G401 (cell line): ENCODE measurements at places on chromosomes 13 and 19. TPM values are rescaled to one million over a fixed set of nuclear protein-coding genes. Genes with fewer than 3 reads are reported as not detected.

GRCh38 chr13:73065665-73066340 is 7.0 kb downstream of the KLF5 start:
- DNase-seq, result no peak

DNA sequence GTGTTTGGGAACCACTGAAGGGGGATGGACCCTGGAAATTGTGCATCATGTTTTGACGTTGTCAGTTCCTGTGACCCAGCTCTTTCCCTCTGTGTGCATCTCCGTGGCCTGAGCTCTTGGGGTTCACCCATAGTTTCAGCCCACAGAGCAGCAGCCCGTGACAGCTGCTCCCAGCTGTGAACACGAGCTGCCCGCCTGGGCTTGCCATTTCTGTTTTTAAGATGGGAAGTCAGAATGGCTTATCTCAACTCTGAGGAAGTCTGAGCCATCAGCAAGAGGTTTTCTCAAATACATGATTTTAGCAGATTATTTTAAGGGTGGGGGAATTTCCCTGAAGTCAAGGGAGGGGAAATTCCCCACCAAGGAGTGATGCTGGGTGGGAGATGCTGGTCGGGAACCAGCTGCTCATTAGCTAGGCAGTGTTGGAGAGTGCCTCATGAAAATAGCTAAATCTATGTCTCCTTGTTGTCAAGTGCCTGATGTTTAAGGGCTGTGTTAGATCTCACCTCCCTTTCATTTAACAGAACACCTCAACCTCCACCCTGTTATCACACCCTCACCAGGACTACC is 34.8 kb upstream of the C1QTNF9 start:
- DNase-seq, result no peak

DNA sequence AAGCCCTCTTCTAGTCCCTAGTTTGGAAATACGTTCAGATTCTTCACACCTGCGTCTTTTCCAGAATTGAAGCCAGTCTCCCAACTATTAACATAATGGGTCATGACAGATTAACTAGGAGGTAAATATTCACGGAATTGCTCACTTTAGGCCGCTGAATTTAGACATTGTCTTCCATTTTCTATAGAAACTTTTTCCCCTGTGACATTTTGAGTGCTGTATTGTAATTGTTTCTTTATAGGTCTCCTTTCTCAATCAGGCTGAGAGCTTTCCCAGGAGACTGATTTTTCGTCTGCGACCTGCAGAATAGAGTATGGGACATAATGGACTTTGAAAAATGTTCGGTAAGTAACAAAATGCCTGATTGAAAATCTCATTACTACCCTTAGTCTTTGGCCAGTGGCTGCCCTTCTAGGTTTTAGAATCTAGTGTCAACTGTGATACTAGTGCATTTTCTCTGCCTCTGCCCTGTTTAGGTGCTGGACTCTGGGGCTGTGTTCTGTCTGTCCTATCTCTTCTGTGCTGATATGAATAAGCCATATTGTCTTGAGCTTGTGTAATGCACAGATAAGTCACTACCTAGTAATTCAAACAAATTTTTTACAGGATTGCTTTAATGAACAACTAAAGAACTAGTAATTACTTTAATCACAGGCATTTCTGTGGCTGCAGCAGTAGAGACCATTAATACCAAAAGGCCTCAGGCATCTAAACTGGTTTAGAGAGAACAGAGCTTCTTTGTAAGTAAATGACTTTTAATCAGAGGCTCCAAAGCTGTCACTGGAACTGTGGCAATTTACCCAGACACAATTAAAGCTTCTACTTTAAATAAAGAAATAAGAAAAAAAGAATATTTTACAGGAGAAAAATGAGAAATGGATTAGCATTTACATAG is 122.4 kb upstream of the FREM2 start:
- DNase-seq, result no peak

GRCh38 chr19:22918221-22918620 is 84.8 kb downstream of the ZNF728 start:
- no peak for DNase-seq

DNA sequence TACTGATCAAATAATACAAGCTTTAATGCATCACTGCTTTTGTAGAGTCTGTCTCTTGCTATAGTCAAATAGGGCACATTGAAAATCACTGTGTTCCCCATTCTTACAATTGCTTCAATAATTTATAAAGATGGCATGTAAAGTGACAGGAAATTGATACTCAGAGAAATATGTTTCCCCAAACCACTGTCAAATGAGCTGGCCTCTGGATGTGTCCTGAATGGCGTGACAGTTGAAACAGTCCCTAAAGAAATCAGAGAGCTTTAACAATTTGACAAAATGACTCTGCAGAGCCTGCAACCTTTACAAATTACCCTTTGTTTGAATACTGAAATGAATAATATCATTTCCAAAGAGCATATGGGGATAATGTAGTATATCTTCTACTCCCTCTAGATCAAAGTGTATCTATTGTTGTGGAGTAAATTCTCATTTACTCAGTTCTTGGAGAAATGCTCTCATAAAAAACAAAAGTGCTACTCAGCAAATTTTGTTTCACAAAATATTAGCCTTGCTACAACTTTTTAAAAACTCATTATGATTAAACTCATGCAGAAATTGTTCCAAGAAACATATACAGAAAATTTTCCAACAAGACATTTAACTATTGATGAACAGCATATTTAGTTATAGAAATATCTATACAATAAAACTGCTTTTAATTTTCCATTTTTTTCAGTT is 763.2 kb upstream of the SPRY2 start:
- no peak for DNase-seq

DNA sequence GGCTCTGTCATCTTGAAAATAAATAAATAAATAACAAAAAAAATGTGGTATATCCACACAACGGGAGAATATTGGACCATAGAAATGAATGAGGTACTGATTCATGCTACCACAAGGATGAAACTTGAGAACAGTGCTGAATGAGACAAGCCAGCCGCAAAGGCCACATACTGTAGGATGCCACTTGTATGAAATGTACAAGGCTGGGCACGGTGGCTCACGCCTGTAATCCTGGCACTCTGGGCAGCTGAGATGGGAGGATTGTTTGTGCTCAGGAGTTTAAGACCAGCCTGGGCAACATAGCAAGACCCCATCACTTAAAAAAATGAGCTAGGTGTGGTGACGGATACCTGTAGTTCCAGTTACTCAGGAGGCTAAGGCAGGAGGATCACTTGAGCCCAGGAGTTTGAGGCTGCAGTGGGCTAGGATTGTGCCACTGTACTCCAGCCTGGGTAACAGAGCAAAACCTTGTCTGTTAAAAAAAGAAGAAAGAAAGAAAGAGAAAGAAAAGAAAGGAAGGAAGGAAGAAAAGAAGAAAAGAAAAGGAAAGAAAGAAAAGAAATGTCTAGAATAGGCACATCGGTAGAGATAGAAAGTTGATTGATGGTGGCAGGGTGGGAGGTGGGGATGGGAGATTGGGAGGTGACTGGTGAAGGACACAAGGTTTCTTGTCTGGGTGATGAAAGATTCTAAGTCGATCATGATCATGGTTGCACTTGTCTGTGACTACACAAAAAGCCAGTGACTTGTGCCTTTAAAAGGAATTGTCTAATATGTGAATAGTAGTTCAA is 20.3 kb downstream of the HPN start:
- DNase-seq, result no peak

DNA sequence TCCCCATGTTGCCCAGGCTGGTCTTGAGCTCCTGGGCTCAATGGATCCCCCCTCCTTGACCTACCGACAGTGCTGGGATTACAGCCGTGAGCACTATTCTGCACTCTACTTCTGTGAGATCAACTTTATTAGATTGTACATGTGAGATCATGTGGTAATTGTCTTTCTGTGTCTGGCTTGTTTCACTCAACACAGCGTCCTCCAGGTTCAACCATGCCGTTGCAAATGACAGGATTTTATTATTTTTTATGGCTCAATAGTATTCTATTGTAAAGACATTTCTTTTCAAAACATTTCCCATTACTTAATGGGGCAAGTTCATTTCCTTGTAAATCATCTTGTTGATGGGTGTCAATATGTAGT is 1.5 kb upstream of the OBI1 start:
- no peak for DNase-seq

- no peak for DNase-seq
Measured at GRCh38 chr13:45333251-45333976, 7.6 kb downstream of the TPT1 start.

DNA sequence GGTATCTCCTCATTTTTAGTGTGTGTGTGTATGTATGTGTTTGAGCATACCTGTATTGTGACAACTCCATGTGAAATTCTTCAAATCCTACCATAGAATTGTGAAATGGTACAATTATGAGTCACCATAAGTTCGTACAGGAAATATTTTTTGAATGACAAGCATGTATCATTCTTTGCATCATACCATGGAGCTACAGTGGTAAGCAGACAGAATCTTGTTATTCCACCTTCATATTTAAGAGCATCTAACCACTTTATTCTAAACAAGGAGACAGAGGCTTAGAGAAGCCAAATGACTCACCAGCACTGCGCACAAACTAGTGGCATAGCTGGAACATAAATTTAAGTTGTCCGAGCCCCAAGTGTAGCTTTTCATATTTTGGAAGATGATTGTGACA is 4.5 kb upstream of the EPSTI1 start:
- DNase-seq, result no peak

GRCh38 chr13:109786457-109787134 is at the start of gene IRS2:
TSS of gene IRS2 (minus strand) at chr13:109786583. CDS start at chr13:109786053, 530 bp downstream.
- peak; percentile 93 for DNase-seq

- peak; percentile 46 for DNase-seq
Measured at GRCh38 chr19:51689751-51690453, 3.2 kb upstream of the SPACA6 start.

GRCh38 chr13:114079601-114080536 is 52.6 kb downstream of the RASA3 start:
- DNase-seq, result no peak

GRCh38 chr19:55526216-55527196 is 10.4 kb downstream of the SBK2 start:
- DNase-seq, result peak; percentile 66

GRCh38 chr13:109918179-109918711 is 131.9 kb upstream of the IRS2 start:
- DNase-seq, result peak; percentile 12

- no peak for DNase-seq
Measured at GRCh38 chr19:18440415-18440877, 2.5 kb upstream of the ISYNA1 start.

DNA sequence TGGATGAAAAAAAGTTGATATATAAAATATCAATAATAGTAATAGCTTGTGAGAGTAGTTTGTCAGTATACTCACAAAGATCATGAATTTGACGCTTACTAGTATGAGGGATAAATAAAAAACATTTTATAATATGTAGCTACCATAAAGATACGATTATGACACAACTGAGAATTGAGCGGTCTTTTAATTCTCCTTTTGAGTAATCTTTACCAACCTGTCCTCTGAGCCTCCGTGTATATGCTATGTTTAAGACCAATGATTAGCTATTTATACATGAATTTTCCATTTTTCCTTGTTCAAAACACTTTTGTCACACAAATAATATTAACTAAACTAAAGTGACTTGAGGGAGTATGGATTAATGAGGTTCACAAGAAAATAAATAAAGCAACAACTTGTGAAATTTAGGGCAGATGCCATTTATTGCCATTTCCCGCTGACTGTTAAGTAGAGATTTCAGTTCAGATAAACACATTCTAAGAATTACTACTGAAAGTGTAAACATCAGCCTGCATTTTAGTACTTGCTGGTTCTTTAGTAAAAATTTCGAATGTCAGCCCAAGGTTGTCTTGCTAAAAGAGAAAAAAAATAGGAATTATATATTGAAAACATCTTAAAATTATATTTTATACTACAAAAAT is 6.2 kb upstream of the IRS2 start:
- no peak for DNase-seq

- DNase-seq, result no peak
Measured at GRCh38 chr19:16124953-16125352, 13.3 kb downstream of the RAB8A start.

DNA sequence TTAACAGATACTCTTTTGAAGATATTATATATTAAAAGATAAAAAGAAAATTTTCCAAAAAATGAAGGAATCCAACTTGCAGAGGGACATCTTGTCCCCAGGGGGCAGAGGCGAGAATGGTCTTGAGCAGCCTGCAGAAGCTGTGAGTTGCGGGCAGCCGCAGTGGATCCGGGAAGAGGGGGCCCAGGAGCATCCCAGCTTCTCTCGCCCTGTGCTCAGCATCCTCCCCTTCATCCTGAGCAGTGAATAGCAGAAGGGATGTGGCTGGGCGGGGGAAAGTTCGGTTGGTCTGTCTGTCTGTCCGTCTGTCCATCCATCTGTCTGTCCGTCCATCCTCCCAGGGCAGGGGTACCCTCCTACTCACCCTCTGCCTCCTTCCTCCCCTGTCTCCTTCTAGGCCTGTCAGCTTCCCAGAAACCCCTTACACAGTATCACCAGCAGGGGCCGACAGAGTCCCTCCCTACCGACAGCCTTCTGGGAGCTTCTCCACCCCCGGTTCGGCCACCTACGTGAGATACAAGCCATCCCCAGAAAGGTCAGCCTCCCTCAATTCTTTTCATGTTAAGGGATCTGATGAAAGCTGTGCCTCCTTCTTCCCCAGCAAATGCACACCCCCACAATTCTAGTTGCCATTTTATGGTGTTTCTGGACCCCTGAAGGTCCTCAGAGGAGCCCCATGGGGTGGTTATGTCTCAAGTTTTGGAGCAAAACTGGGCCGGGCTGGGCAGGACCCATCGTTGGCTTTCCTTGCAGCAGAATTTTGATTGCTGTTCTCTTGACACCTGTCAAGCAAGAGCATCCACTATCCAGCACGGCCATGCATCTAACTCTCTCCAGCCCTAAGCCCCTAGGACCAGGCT is 81.6 kb downstream of the DPF1 start:
- DNase-seq, result peak; percentile 56

GRCh38 chr19:51372021-51372648 is 319 bp downstream of the NKG7 start:
- DNase-seq, result no peak

DNA sequence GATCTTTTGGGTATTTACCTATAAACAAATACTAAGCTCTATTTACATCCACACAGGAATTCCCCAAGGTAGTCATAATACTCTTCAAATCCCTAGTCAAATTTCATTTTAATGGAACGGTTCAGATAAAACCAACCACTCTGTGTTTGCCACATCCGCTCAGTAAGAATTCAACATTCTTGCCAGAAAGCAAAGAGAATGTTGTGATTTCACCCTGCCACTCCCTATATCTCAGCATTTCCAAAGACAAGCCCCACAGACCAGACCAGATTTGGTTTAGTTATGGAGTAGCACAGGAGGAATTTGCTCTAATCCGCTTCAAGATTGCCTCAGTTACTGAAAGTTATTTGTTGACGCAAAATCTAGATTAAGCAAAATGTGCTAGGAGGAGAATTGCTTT is 105.6 kb upstream of the SERP2 start:
- no peak for DNase-seq

ZNF677 gene
- total RNA-seq, result not detected in 2 replicates

NLRP5 gene
- not detected in 2 replicates for total RNA-seq

ZNF841 gene
- total RNA-seq, result 1.8 and 2.2 TPM in 2 replicates

VSTM1 gene
- total RNA-seq, result 0.71 TPM in 1 of 2 replicates, not detected in the other

CCL25 gene
- total RNA-seq, result 16.2 and 19.6 TPM in 2 replicates

SIGLEC9 gene
- total RNA-seq, result not detected in 2 replicates

ANGPTL8 gene
- not detected in 2 replicates for total RNA-seq

LEUTX gene
- total RNA-seq, result 0.74 TPM in 1 of 2 replicates, not detected in the other

MYO1F gene
- 3.4 TPM in 1 of 2 replicates, not detected in the other for total RNA-seq

ZNF44 gene
- 3.5 and 9.3 TPM in 2 replicates for total RNA-seq
